Dermis microvascular lymphatic vessel endothelial cell (primary cell): ENCODE measurements at places on chromosomes 5 and 9.

DNA sequence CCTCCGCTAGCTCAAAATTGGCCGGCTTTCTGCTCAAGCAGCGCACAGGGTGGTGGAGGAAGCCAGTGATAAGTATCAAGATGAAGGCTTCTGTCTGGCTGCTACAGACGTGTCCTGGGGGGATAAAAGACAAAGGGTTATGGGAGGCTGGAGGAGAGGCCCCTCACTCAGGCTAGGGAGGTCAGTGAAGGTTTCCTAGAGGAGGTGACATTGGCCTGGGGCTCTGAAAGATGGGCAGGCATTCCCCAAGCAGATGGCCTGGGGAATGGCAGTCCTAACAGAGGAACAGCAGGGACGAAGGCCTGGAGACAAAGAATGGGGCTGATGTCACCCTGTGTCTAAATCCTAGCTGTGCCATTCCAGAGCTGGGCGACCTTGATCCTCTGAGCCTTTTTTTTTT is 32.3 kb downstream of the OLFML2A start:
- DNase-seq, result no peak

DNA sequence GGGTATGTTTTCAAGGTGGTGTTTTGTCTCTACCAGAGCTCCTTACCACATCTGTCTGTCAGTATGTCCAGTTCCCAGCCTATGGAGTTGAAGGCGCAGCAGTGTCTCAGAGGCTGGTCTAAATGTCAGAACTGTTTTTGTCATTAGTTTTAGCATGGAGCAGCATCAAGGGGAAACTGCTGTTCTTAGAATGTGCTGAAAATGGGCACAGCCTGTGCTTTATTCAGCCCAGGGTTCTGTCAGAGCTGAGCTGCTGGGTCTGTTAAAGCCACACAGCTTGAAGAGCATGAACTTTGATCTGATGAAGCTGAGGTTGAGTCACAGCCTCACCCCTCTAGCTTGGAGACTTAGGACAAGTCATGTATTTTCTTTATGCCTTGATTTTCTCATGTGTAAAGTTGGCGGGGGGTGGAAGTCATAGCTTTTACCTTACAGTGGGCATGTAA is 71.9 kb downstream of the RALGPS1 start:
- DNase-seq, result no peak

DNA sequence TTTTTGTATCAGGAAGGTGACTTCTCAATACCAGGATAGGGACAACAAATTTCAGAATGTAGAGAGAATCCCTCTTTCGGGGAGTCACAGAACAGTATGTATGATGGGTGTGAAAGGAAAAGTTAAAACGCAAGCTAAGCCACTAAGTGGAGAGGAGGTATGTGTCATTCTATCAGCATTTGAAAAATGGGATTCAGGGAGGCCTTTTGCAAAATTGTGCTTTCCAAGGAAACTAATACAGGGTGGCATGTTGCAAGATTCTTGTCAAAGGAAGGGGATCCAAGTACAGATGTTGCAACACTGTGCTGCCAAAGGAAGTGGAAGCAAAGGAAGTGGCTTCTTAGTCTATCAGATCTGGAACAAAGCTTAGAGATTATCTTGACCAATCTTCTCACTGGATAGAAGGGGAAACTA is 12.6 kb upstream of the TNIP1 start:
- no peak for DNase-seq

GRCh38 chr5:89994266-89994665 is 415.3 kb downstream of the CETN3 start:
- DNase-seq, result no peak

GRCh38 chr5:73823508-73823925 is 197.5 kb downstream of the ARHGEF28 start:
- no peak for DNase-seq

GRCh38 chr9:110426052-110426709 is 88.5 kb upstream of the TXNDC8 start:
- peak; percentile 4 for DNase-seq

- DNase-seq, result peak; percentile 75
Observed at GRCh38 chr9:127805620-127806019, 2.9 kb downstream of the FPGS start.
